Ureter (tissue), 1 donor: ENCODE measurements at places on chromosomes 16 and 17.

DNA sequence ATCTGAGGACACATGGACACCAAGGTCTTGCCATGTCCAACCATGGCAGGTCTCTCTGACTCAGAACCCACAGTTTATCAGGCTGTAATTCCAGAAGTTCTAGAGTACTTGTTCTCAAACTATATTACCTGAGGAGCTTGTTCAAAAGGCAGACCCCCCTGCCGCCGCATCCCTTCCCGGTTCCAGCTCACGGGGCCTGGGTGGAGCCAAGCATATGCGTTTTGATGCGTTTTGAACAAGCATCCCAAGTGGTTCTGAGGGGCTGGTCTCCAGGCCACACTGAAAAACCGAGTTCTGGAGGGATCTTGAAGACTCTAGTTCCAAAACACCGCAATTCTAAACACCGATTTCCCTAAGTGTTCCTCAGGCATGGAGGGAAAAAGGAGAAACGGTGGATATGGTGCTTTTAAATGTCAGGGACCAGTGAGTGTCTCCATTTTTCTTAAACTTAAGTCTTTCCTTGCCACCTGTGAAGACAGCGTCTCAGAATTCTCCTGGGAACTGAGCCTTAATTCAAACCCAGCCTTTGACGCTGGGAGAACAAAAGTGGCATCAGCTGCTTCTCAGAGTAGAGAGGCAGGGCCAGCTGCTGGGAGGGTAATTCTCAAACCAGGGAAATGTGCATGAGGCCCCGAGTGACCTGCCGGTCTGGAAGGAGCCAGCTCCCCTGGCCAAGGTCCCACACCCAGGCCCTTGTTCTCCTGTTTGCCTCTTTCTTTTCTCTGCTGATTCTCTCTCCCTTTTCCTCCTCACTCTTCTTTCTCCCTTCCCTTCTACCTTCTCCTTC, 84.4 kb upstream of the PLCG2 start:
- DNase-seq: no peak

DNA sequence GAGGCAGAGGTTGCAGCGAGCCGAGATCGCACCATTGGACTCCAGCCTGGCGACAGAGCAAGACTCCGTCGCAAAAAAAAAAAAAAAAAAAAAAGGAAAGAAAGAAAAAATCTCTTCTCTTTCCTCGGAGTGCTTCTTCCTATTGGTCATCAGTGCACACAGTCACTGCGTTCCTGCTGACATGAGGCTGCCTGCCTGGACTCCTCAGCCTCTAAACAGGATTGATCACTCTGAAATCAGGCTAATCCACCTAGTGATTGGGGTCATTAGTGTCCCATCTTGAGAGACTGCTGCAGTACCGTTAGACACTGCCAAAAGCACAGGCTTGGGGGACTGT, 30.8 kb downstream of the PLCD3 start:
- DNase-seq: no peak

GRCh38 chr16:54050459-54051210, 236.0 kb downstream of the IRX3 start:
- no peak for DNase-seq

GRCh38 chr16:57730771-57731730, 4.5 kb upstream of the KATNB1 start:
- no peak for DNase-seq

DNA sequence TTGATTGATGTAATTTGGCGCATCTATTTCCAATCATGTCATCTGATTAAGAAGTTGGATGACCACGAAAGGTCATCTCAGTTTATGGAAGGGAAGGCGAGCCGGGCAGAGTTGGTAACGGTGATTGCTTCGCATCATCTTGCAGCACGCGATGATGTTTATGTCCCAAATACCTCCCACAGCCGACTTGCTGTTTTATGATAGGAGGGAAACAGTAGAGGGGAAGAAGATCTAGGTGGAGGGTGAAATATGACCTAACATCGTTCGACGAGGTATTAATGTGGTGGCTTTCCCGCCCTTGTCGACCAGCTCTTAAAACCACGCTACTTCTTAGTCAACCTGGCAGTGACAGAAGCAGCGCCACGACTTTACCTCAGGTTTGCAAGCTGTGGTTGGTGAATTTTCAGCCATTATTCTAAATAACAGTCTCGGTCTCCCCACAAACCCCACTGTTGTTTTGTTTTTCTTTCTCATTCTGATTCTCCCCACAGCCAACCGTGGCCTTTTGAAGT, 805 bp upstream of the TANC2 start:
- DNase-seq: no peak

GRCh38 chr16:67150047-67150832, 558 bp downstream of the B3GNT9 start:
- DNase-seq: no peak

GRCh38 chr17:40909755-40910154, 24.7 kb upstream of the KRT20 start:
- no peak for DNase-seq

GRCh38 chr16:57091200-57091974, 996 bp upstream of the CPNE2 start:
- no peak for DNase-seq

- no peak for DNase-seq
Observed at GRCh38 chr16:55323637-55324271, at the start of gene IRX6. Gene IRX6, plus strand, starts transcription at chr16:55324203. Its CDS starts 889 bp downstream, at chr16:55325092.

DNA sequence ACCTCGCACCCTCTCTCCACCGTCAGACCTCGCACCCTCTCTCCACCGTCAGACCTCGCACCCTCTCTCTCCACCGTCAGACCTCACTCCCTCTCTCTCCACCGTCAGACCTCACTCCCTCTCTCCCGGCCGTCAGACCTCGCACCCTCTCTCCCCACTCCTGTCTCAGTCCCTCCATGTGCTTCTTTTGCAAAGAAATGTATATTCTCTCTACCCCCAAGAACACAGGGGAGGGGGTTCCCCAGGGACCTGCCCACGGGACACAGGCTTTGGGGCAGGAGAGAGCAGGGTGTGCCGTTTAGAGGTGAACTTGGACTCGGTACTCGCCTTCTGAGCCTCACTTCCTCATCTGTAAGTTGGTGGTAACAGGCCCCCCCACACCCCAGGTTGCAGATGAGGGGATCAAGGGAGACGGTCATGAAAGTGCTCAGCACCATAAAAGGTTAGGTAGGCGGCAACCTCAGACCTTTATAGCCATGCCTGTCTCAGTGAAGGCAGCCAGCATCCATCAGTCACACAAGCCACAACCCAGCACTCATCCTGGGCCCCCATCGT, 63.7 kb downstream of the RPH3AL start:
- peak; percentile 24 for DNase-seq

DNA sequence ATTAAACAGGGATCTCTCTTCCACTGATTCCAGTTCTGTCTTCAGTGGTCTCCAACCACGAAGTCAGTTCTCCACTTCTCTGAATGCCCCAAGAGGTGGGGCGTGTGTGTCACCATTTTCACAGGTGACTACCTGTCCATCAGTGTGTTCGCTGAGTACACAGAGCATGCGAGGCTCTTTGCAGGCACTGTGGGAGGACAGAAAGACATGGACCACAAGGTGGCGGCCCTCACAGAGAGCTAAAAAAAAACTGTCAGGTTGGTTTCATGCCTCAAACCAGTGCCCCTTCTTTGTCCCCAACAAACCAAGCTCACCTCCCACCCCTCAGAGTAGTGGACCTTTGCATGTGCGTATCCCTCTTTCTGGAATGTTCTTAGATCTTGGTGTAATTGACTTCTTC, 13.8 kb downstream of the EMP2 start:
- no peak for DNase-seq

DNA sequence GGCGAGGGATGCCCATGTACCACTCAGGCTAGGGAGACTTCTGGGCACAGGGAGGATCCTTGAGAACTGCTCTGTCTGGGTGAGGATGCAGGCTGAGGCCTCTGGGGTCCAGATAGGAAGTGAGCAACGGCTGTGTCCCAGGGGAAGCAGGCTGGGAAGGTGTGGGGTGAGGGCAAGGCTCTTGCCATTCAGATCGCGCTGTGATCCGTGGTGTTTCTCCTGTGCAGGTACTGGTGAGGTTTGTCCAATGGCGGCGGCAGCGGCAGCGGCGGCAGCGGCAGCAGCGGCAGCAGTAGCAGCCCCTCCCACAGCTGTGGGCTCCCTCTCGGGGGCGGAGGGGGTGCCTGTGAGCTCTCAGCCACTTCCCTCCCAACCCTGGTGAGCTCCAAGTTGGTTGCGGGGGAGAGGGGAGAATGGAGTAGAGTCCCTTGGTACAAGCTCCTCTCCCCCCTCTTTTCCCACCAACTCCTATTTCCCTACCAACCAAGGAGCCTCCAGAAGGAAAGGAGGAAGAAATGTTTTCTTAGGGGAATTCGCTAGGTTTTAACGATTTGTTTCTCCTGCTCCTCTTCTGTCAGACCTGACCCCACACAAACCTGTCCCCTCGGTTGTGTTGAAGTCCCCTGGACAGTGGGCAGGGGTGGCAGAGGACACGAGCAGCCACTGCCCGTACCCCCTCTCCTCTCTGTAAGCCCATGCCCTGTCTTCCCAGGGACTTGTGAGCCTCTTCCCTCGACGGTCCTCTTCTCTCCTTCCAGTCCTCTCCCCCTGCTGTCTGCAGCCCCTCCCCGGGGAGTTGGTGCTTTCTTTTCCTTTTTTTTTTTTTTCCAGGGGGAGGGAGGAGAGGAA, 1.9 kb upstream of the PRRT2 start:
- DNase-seq: no peak

DNA sequence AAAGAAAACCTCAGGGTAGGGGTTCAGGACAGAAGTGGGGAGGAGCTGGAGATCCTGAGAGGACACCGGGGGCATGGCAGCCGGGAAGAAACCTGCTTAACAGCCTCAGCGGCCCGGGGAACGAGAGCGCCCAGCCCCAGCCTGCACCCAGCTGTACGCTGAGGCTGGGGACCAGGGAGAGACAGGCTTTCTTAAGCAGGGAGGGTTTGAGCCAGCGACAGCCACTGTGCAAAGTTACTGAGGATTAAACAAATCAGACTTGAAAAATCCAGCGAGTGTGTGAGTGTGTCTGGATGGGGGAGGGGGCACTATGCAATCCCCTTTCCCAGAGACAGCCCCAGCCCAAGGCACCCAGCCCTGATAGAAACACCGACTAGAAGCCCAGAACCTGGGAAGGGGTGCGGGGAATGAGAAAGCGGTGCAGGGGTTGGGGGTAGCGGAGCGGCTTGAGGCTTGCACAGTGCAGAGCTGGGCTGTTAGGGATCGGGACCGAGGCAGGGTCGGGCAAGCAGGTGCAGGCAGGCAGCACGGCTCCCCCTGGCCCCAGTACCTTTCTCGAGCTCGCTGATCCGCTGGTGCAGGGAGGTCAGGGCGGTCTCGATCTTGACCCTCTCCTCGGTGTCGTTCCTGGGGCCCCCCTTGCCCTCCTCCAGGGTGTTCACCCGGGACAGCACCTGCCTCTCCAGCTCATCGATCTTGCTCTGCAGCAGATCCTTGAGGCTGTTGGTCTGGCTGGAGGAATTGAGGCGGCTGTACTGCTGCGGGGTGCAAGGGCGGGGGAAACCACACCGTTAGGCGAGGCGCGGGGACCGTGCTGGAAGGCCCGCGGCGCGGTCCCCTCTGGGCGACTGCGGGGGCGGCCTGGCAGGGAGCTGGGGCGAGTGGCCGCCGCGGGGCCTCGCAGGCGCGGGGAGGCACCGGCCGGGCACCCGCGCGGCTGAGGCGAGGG, 1.2 kb downstream of the NPTX1 start:
- no peak for DNase-seq

GRCh38 chr17:64097196-64097936, 32.6 kb downstream of the ERN1 start:
- DNase-seq: no peak

- no peak for DNase-seq
Observed at GRCh38 chr17:72171703-72172667, 51.2 kb downstream of the SOX9 start.

DNA sequence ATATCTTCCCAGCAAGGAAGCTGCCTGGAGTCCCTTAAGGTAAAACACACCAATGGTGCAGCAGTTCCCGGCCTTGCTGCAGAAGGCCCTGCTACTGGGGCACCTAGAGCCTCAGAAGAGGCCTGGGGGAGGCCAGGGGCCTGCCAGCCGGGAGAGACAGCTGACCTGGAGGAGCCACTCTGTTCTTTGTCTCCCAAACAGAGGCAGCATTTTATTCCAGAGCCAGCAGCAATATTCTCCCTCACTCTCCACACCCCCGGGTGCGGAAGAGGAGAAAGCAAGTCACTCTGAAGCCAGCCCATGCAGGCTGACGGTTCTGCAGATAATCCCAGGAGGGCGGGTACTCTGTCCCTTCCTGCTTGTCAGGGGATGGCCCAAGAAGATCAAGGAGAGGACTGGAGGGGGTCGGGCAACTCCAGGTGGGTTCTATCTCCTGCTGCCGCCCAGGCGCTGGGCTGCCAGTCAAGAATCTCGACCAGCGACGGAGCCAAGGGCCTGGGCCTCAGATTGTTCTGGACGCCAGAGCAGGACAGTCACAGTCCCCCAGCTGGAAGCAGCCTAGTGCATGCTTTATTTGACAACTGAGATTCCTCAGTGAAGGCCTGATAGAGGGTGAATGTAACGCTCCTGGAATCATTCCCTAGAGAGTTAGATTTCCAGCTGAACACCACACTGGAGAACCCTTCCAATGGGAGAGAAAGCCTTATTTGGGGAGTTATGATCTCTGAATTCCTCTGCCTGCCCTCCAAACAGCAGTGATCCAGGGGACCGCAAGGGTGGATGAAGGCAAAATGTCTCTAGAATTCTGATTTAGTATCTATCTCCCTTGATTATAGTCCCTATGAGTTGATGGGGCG, 1.1 kb upstream of the KIFC3 start:
- peak; percentile 63 for DNase-seq

- DNase-seq: no peak
Observed at GRCh38 chr16:87219287-87219909, 97.8 kb downstream of the C16orf95 start.

GRCh38 chr16:2026461-2027023, at the start of gene NHERF2:
Gene NHERF2, plus strand, starts transcription at chr16:2026902. Its CDS starts 104 bp downstream, at chr16:2027006.
- no peak for DNase-seq

DNA sequence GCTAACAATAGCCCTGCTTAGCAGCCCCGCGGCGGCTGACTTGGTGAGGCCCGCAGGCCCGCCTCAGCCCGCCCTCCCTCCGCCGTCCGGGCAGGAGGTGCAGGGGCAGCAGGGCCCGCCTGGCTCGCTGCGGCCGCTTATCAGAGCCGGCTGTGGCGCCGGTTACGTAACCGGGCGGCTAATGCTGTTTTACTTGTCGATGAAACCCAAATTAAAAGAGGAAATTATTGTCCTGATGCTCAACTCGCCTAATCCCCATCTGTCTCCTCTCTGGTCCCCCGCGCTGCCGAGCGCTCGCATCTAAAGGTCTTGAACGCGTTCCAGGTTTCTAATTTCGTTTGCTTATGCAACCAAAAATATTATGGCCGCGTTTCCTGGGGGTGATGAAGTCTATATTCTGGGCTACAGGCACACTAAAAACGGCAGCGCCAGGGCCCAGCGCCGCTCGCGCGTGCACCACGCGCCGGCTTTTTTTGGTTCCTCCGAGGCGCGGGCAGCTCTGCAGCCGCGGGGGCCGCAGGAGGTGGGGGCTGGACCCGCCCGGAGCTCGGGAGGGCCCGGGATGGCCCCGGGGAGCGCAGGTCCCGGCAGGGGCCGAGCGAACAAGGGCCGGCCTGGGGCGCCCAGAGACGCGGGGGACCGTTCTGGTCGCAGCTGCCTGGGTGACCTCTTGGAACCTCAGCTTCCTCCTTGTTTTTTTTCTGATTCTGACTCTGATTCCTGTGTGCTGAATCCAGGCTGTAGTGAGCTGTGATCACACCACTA, 65.2 kb upstream of the TOB1 start:
- DNase-seq: peak; percentile 86

- no peak for DNase-seq
Observed at GRCh38 chr16:87564524-87564778, 37.9 kb upstream of the JPH3 start.
